Brain pericyte (primary cell): ENCODE measurements at places on chromosomes 13 and 19.

- no peak for DNase-seq
Measured at GRCh38 chr13:51243832-51244231, 21.6 kb downstream of the FAM124A start.

DNA sequence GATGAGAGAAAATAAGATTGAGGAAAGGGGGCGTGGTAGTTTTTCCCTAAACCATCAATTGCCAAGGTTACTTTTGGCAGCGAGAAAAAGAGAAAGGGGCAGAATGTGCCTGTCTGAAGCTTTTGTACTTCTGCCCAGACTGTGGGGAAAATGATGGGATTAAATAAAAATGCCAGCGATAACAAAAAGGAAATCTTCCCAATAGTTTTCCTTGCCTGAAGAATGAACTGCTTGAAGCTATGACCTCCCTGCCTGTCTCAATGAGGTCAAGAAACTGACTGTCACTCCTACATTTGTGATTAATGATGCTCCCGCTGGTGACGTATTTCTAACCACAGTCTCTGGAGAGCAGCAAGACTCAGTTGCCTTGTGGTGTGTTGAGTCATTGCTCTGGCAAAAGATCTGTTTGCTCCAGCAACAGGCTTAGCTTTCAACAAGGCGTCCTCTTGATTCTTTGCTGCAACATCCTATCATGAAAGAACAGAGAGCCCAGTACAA lies 1051.5 kb downstream of the DIAPH3 start:
- peak; percentile 78 for DNase-seq

- no peak for DNase-seq
Measured at GRCh38 chr13:94236132-94236531, 243.3 kb downstream of the DCT start.

GRCh38 chr19:7004313-7004931 lies 16.8 kb downstream of the MBD3L2B start:
- no peak for DNase-seq

DNA sequence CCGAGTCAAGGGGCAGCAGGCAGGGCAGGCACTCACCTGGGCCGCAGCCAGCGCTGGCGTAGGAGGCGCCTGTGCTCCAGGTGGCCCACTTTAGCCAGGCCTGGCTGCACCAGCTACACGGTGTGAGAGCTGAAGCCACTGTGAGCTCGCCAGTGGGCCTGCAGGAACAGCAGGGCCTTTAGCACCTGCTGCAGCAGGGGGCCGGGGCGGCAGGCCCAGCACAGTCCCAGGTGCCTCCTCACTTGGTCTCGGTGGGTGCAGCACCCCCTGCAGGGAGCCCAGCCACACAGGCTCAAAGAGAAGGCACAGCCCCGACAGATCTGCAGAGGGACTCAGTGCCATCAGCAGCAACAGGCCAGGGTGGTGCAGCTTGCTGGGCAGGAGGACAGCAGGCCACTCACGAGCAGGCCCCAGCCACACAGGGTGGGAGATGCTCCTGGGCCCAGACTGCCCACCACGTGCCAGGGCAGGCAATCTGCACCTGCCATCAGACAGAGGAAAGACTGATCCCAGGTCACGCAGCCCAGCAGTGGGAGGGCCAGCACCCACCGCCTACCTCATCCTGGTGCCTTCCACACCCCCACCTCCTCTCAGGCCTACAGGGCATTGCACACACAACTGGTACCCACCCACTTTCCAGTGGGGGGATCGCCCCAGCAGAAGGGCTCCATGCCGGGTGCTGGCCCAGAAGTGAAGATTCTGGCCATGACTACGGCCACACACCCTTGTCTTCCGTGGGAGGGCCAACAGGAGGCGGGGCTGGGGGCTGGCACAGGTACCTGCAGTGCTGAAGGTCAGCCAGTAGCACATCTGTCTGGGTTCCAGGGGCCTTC lies 15.8 kb downstream of the ARHGAP33 start:
- DNase-seq, result no peak

DNA sequence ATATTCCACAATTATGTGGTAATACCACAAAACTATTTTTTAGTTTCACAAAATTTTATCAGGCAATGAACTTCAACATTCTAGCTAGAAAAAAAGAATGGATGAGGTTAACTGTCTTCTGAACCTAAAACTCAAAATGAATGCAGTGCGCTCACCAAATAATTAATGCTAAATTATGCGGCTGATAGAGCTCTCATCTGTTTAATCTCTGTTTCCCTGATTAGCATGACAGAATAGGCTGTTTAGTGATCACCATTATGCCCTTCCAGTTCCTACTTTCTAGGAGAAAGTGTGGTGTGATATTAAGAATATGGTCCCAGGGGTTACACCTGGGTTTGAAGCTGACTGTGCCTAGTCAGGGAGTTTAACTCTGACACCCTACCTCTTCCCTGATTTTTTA lies 42.8 kb upstream of the POSTN start:
- DNase-seq, result no peak

- DNase-seq, result no peak
Measured at GRCh38 chr19:28726533-28727479, 486.1 kb downstream of the UQCRFS1 start.

DNA sequence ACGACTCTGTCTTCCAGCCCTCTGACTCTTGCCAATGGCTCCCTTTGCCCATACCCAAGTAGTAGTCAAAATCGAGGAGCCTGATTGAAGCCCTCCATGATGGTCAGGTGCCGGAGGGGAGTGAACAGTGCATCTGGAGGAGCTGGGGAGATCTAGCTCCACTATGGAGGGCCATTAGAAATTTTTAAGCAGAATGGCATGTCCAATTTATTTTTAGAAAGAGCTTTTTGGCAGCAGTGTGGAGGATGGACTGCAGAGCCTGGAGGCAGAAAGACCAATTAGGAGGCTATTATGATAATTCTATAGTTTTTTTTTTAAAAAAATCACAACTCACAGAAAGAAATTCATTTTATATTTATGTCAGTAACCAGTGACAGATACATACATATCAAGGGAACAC lies 92.7 kb upstream of the SLC7A1 start:
- DNase-seq, result no peak

- DNase-seq, result no peak
Measured at GRCh38 chr13:97348569-97349100, 85.3 kb upstream of the RAP2A start.

GRCh38 chr19:30596268-30596667 lies 224.1 kb downstream of the ZNF536 start:
- DNase-seq, result no peak

- DNase-seq, result no peak
Measured at GRCh38 chr19:4077800-4078684, 11.3 kb upstream of the ZBTB7A start.

- no peak for DNase-seq
Measured at GRCh38 chr19:7595466-7596133, at the start of gene CAMSAP3. Gene CAMSAP3 (plus strand): TSS chr19:7595863. CDS start chr19:7596003, 140 bp downstream.

GRCh38 chr19:28577233-28577632 lies 635.7 kb downstream of the UQCRFS1 start:
- no peak for DNase-seq

GRCh38 chr19:34260771-34261173 lies 6.4 kb downstream of the GARRE1 start:
- DNase-seq, result no peak

- DNase-seq, result no peak
Measured at GRCh38 chr13:67273001-67273400, 42.9 kb upstream of the PCDH9 start.

DNA sequence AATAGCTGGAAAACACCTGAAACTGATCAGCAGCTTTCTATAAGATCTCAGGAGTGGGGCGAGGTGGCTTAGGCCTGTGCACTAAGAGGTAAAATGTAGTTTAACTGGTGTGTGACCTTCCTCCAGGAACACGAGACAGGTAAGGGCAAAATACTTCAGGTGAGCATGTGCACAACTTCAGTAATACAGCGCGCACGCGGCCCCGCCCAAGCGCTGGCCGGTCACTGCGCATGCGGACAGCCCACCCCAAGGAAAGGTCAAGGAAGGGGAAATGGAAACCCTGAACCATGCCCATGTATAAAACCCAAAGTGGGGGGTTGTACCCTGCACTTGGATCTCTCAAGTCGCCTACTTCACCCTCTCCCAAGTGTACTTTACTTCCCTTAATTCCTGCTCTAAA lies 49.4 kb upstream of the ARHGEF7 start:
- no peak for DNase-seq

- DNase-seq, result no peak
Measured at GRCh38 chr19:30312582-30313352, 59.4 kb upstream of the ZNF536 start.

GRCh38 chr13:73090116-73090822 lies 31.5 kb downstream of the KLF5 start:
- DNase-seq, result no peak

DNA sequence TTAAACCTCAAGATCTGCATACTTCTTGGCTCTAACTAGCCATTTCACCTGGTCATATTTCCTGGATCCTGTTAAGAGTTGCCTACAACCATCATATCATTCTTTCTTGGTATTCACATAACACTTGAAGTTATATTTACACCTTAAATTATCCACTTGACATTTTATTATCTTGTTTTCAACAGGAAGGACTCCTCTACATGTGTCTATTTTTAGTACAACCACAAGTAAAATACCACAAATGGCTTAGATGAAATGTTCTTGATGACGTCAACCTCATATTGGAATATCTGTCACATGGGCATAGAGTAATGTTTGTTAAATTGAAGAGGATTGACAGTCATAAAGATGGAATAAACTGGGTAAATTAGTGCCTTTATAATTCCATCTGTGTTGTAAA lies 9.4 kb downstream of the PCDH20 start:
- DNase-seq, result no peak

DNA sequence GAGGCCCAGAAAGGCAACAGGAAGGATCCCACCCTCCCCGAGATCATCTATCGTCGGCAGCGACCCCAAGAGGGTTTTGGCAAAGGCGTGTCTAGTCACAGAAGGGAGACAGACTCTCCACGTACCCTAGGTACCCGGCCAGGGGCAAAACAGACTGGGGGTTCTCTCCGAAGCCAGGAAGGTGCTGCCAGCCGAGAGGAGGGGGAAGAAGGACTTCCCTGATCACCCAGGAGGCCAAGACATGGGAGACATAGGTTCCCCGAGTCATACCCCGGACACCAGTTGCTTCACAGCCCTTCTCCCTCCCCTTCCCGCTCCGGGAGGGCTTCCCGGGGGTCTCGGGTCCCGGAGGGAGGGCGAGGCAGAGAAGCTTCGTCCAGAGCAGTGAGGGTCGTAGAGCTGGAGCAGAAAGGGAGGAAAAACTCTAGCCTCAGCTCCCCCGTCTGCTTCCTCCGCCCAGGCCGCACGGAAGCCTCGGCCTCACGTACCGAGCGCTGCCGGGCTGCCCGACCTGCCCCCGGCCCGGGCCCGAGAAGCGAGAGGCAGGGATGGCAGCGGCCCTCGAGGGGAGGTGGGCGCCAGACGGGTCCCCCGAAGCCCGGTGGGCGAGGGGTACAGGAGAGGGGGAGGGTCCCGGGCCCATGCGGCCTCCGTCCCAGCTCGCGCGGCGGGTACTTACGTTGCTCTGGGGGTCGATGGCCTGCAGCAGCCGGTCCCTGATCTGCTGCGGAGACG lies 644 bp downstream of the MED26 start:
- DNase-seq, result no peak
